ENCODE measurements at places on chromosomes 3 and 15.

DNA sequence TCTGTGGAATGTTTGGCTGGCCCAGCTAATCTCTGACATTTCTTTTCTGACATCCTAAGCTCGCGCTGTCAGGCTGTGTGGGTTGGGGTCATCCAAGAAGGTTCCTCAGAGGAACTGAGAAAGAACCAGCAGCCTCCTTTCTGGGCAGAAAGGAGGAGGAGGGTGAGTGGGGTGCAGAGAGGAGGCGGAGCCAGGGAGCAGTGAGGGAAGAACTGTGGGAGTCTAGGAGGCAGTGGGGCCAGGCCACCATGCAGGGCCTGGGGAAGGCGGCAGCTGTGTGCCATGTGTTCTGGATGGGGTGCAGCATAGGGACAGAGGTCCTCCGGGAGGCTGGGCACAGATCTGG, 5.3 kb downstream of the SEMA7A start:
- peak; percentile 21 for DNase-seq

DNA sequence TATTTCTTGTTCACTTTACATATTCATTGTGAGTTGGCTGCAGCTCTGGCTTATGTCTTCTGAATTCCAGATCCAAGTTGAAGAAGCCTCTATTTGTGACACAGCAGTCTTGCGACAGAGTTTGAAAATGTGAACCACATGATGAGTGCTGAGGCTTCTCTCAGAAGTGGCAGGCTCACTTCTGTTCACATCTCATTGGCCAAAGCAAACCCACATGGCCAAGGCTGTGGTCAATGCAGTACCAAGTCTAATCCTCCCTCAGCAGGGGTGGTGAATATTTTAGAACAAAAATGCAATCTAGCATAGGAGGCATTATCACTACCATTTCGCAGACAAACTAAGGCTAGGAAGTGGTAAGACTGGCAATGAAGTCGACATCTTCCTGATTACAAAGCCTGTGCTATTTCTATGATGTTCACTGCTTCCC, 45.2 kb downstream of the CDCP1 start:
- no peak for DNase-seq

DNA sequence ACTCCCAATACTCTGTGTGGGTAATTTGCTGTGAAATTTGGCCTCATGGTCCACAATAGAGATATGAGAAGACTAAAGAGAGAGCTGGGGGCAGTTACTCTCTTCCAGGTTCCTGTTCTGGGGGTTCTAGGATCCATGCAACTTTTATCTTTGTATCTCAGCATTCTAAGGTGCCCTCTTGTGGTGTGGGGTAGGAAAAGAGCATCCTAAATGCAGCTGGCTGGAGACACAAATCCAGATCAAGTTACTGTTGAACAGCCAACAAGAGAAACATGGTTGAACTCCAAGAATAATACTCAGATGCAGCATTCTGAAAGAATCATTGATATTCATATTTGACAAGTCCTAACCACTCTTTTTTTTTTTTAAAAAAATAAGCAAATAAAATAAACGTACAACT, 238.2 kb downstream of the GREM1 start:
- DNase-seq = peak; percentile 48

- peak; percentile 89 for DNase-seq
These were observed 38.0 kb upstream of the COPB2 start for GRCh38 chr3:139427283-139428060.

DNA sequence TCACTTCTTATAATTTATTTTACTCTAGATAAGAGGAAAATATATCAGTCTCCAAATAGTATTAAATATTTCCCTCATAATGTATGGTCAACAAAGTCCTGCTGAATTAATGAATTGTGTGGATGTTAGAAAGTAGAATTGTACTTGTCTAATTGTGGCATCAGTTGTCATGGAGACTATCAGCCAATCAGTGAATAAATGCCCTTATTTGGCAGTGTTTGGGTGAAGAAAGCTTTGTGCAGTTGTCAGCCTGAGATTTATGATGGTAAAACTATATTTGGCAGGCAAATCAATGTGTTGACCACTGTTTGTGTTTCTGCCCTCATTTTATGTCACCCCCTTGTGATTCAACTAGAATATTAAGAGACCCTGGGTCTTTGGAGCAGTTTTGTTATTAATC, 293.6 kb upstream of the MDFIC2 start:
- no peak for DNase-seq

DNA sequence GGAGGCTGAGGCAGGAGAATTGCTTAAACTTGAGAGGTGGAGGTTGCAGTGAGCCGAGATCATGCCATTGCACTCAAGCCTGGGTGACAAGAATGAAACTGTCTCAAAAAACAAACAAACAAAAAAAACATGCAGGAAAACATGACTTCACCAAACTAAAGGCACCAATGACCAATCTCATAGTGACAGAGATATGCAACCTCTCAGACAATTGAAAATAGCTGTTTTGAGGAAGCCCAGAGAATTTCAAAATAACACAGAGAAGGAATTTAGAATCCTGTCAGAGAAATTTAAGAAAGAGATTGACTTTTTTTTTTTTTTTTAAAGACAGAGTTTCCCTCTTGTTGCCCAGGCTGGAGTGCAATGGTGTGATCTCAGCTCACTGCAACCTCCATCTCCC, 26.1 kb downstream of the NCBP2 start:
- no peak for DNase-seq

GRCh38 chr3:72523429-72524151, 324.7 kb downstream of the SHQ1 start:
- DNase-seq = peak; percentile 46

GRCh38 chr15:26449291-26449690, 323.6 kb downstream of the GABRB3 start:
- no peak for DNase-seq

GRCh38 chr15:41502795-41503668, 9.4 kb downstream of the ITPKA start:
- no peak for DNase-seq

- no peak for DNase-seq
These were observed 79.8 kb upstream of the SLC6A1 start for GRCh38 chr3:10912786-10913185.

DNA sequence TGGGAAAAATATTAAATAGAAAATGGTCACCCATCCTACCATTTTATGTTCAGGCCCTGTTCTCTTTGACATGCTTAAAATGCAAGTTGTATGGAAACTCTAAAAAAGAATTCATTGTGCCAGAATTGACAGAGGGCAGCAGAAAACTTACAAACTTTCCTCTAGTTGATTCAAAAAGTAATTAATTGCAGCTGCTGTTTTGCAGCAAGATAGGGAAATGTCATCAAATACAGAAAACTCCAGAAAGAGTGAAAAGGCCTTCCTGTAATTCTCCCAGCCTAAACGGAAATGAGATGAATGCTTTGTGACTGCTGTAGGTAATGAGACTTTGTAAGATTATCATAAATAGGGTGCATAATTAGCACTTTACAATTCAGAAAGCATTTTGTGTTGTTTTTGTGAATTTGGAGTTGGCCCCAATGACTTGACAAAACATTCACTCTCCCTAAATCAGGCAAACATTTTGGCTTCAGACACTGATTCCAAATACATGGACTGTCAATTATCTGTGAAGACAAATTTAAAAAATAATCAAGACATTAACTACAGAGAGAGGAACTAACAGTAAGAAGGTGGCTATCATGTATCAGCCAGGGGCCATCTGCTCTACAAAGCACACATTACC, 861.8 kb downstream of the SQOR start:
- no peak for DNase-seq

DNA sequence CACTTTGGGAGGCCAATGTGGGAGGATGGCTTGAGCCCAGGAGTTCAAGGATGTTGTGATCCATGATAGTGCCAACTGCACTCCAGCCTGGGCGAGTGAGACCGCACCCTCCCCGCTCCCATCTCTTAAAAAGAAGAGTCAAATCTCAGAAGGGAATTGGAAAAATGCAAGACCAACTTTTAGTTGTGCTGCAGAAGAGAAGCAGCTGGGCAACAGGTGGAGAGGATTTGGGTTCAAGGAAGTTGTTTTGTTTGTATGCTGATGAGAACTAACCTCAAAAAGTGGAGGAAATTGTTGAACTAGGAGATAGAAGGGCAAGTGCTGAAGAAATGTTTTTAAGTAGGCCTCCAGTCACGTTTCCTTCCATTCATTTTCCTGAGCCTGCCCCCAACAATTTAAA, 12.8 kb upstream of the PDCD7 start:
- DNase-seq = no peak

- no peak for DNase-seq
These were observed 44.5 kb upstream of the C3orf80 start for GRCh38 chr3:160180581-160181216.

- no peak for DNase-seq
These were observed 27.4 kb upstream of the BOC start for GRCh38 chr3:113183748-113184661.

DNA sequence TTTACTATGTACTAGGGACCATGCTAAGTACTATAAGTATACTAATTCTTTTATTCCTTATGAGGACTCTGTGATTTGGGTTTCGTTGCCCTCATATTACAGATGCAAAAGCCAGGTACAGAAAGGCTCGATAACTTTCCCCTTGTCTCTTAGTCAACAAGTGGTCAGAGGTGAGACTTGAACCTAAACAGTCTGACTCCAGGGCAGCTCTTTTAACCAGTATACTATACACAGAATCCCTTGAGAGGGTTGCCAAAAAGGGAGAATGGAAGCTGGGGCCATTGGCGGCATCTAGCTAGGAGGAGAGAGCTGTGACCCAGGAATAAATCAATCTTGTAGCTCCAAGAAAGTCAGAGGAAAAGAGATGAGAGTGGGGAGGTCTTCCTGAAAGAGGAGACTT, 92.4 kb downstream of the TOP2B start:
- DNase-seq = no peak

GRCh38 chr3:54376939-54377578, 254.7 kb downstream of the CACNA2D3 start:
- DNase-seq = no peak

DNA sequence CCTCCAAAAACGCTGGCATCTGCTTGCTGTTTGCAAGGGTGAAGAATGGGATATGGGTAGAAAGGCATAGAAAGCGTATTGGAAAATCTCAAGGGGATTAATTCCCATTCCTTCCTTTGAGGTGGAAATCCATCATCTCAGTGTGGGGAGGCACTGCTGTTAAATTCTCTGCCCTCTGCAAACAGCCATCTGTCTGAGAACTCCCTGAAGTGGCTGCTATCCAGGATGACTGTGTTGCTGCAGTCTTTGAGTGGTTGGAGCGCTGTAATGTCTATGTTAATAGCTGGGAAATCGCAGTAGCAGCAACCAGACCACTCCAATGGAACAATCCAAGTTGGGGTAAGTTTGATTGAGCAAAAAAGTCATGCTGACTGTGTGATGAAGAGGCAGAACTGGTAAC, 625.9 kb downstream of the NLGN1 start:
- DNase-seq = no peak

GRCh38 chr3:44896440-44896839, 22.0 kb downstream of the TGM4 start:
- DNase-seq = no peak

- no peak for DNase-seq
These were observed 26.7 kb downstream of the PCYT1A start for GRCh38 chr3:196260784-196261183.

- no peak for DNase-seq
These were observed 21.8 kb downstream of the RASGRF1 start for GRCh38 chr15:79068790-79069189.

DNA sequence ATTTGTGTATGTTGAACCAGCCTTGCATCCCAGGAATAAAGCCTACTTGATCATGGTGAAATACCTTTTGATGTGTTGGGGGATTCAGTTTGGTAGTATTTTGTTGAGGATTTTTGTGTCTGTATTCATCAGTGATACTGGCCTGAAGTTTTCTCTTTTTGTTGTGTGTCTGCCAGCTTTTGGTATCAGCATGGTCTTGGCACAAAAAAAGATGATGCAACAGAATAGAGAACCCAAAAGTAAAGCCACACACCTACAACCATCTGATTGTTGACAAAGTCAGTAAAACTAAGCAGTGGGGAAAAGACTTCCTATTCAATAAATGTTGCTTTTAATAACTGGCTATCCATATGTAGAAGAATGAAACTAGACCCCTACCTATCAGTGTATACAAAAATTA, 77.6 kb downstream of the TCF12 start:
- no peak for DNase-seq

DNA sequence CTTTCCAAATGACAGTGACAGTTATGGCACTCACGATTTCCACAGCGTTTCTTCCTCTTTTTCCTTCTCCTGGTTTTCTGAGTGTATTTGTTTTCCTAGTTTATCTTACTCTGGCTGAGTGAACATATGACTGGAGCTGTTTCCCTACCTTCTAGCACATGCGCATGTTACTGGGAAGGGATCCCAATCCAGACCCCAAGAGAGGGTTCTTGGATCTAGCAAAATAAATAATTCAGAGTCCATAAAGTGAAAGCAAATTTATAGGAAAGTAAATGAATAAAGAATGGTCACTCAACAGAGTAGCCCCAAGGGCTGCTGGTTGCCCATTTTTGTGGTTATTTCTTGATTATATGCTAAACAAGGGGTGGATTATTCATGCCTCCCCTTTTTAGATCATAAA, 23.8 kb downstream of the METTL6 start:
- no peak for DNase-seq

- no peak for DNase-seq
These were observed 25.4 kb upstream of the MBNL1 start for GRCh38 chr3:152243301-152243711.

- no peak for DNase-seq
These were observed 128.4 kb downstream of the EEFSEC start for GRCh38 chr3:128281461-128282367.

DNA sequence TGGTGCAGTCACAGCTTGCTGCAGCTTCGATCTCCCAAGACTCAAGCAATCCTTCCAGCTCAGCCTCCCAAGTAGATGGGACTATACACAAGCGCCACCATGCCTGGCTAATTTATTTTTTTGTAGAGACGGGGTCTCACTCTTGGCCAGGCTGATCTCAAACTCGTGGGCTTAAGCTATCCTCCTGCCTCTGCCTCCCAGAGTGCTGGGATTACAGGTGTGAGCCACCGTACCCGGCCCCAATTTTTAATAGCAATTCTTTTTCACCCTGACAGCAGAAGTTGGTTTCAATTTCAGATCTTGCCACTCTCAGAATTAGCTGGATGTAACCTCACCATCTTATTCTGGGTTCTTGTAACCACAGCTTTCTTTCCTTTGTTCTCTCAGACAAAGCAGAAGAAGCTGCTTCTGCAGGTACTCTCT, 64.8 kb downstream of the TRIM71 start:
- DNase-seq = no peak

- no peak for DNase-seq
These were observed 642.8 kb upstream of the NR2F2 start for GRCh38 chr15:95687686-95688085.

DNA sequence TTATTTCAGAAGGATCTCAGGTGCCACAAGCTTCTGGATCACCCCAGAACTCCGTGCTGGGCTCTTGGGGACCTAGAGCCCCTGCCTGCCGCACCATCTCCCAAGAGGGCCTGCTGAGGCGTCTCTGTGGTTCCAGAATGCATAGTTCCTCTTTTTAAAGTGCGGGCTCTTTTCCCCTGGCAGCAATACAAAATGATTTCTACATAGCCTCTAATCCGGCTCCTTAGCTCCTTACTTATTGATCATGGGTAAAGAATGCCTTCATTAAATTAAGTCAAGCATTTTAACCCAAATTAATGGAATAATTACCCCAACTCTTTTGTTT, 121.9 kb downstream of the ATP10A start:
- no peak for DNase-seq

GRCh38 chr15:97096303-97096835, 765.9 kb downstream of the NR2F2 start:
- no peak for DNase-seq
